GM06990 (cell line): ENCODE measurements at places on chromosomes 7 and 10.

GRCh38 chr10:3287572-3288445 lies 115.2 kb upstream of the PITRM1 start:
- no peak for DNase-seq

DNA sequence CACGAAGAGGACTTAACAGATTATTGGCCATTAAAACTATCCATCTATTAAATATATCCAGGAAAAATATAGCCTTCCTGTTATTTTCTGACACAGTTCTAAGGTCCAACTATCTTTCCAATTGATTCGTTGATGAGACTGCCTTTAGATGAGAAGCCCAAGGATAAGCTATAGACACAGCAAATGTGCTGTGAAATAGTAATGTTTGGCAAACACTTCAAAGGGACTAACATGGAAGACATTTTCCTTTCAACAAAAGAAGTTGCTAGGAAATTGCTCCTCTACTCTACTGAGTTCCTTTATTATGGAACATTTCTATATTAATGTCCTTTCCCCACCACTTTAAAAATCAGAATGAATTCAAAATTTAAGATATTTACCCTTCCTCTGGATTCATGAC lies 38.5 kb downstream of the CCDC186 start:
- DNase-seq, result no peak

GRCh38 chr10:75597773-75598440 lies 166.5 kb downstream of the LRMDA start:
- DNase-seq, result no peak

GRCh38 chr7:133433165-133433812 lies 180.4 kb downstream of the EXOC4 start:
- DNase-seq, result no peak

GRCh38 chr10:3776796-3777571 lies 8.0 kb downstream of the KLF6 start:
- no peak for DNase-seq

DNA sequence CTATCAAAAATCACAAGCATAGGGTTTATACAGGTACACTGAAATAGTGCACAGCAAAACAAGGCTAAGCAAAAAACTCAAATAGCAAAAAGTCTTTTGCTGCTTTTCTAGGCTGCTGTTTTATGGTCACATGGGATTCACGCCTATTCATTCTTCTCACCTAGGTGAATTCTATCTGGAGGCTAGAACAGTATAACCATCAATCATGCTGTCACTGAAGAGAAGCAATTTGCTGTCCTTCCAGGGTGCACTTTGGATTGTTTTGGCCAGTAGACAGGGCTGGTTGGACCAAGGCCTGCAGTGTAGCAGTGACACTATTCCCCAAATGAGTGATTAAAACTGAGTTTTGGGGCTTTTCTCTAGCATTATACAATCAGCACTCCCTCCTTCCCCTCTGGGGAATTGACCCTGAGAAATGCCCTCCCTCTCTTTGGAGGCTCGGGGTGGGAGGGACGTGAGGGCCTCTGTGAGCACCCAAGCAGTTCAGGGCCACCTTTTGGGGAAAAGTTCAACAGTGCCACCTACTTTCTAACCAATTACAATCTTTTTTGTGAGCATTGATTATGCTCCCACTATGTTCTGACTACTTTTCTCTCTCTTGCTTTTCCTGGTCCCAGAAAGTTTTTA lies 16.2 kb upstream of the SND1 start:
- DNase-seq, result no peak

GRCh38 chr7:4233621-4234497 lies 448.2 kb upstream of the FOXK1 start:
- no peak for DNase-seq

DNA sequence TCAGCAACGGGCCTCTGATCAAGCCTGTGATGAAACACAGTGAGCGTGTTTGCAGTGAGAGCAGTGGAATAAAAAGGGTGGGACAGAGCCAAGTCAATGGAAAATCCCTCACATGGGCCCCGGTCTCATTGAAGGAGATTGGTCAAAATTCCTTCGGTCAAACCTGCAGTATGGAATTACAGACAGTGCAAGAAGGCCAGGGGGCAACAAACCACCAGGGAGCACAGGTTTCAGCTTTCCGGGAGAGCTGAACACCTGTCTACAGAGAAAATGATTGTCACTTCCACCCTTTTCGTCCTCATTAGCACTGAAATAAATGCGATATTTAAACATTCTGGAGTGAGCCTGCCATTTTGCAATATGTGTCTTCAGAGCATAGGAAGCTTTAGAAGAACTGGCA lies 92.9 kb downstream of the GPR26 start:
- DNase-seq, result no peak

- DNase-seq, result no peak
Observed at GRCh38 chr10:44011603-44011981, 362.9 kb upstream of the ZNF32 start.

DNA sequence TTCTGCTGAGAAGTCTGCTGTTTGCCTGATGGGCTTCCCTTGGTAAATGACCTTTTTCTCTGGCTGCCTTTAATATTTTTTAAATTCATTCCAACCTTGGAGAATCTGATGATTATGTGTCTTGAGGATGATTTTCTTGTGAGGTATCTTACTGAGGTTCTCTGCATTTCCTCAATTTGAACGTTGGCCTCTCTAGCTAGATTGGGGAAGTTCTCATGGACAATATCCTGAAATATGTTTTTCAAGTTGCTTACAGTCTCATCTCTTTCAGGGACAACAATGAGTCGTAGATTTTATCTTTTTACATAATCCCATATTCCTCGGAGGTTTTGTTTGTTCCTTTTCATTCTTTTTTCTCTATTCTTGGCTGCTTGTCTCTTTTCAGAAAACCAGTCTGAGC lies 208.4 kb downstream of the KIF20B start:
- no peak for DNase-seq

- DNase-seq, result no peak
Observed at GRCh38 chr7:43942997-43943396, 16.8 kb downstream of the UBE2D4 start.

GRCh38 chr7:69184339-69184738 lies 413.9 kb upstream of the AUTS2 start:
- DNase-seq, result peak; percentile 12

- DNase-seq, result no peak
Observed at GRCh38 chr10:125479059-125479458, 203.9 kb downstream of the TEX36 start.

DNA sequence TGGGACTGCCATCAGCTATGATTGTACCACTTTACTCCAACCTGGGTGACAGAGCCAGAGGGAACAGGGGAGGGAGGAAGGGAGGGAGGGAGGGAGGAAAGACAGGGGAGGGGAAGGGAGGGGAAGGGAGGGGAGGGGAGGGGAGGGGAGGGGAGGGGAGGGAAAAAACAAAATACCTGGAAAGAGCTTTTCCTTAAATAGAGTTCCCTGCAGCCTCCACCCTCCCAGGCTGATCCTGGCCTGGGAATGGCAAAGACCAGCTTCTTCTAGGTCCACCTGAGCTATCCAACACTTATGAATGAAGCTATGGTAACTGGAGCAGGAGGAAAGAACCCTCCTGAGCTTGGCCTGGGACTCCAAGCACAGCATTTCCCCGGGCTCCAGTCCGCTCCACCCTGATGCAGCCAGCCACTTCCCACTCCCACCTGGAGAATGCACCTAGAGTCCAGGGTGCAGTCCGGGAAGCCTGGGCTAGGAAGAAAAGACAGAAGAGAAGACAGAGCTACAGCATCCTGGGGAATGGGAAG lies 66.1 kb downstream of the GRID1 start:
- DNase-seq, result no peak

DNA sequence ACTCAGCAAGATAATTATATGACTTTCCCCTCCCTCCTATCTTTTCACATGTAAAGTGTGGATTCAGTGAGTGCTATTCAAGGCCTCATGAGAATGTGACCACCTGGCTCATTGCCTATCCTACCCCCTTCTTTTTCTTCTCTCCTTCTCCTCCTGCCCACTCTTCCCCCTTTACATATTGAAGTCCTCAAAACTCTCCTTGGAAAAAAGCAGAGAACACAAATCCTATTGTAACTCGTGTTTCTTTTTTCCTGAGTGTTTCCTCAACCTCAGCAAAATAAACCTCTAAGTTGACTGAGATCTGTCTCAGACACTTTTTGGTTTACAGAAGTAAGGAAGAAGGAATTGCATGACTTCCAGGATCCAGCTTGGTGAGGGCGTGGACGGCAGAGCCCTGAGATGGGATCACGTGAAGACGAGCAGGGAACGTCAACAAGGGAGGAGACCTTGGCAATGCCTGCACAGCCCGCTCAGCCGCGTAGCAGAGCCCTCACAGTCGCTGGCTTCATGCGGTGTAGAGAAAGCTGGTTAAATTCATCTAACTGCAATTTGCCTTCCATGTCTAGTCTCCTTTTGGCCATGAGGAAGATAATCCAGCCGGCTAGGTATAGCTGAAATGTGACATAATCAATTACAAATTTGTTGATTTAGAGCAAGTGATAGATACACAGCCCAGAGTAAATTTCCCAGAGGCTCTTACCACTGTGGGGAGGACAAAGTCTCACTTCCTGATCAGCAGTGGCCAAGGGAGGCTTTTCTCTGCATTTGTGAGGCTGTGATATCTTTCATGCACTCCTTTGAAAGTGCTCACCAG lies 75.7 kb downstream of the LYZL2 start:
- no peak for DNase-seq

- DNase-seq, result no peak
Observed at GRCh38 chr7:16014031-16014430, 327.5 kb upstream of the MEOX2 start.
